ENCODE measurements at places on chromosomes 2 and 18.

- no peak for DNase-seq
These were observed 221.7 kb downstream of the HAUS1 start for GRCh38 chr18:46325895-46326294.

GRCh38 chr2:209768557-209768956, 3.1 kb upstream of the UNC80 start:
- DNase-seq: no peak

GRCh38 chr2:56681659-56682396, 498.0 kb downstream of the CCDC85A start:
- DNase-seq: no peak

DNA sequence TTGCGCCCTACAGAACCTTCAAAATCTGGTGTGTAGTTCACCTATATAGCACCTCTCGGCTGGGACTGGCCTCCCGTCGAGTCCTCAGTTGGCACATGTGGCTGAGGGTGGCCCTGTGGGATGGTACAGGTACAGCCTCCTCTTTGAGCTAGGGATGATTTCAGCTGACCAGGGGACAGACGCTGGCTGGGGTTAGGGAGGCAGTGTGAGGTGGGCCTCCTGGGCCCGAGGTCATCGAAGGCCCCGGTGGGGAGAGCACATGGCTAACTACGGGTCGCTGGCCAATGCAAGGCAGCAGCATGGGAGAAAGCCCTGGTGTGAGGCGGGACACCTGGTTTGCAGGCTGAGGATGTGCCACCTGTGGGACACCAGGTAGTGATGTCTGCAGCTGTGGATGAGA, 304.8 kb downstream of the GBX2 start:
- DNase-seq: no peak

DNA sequence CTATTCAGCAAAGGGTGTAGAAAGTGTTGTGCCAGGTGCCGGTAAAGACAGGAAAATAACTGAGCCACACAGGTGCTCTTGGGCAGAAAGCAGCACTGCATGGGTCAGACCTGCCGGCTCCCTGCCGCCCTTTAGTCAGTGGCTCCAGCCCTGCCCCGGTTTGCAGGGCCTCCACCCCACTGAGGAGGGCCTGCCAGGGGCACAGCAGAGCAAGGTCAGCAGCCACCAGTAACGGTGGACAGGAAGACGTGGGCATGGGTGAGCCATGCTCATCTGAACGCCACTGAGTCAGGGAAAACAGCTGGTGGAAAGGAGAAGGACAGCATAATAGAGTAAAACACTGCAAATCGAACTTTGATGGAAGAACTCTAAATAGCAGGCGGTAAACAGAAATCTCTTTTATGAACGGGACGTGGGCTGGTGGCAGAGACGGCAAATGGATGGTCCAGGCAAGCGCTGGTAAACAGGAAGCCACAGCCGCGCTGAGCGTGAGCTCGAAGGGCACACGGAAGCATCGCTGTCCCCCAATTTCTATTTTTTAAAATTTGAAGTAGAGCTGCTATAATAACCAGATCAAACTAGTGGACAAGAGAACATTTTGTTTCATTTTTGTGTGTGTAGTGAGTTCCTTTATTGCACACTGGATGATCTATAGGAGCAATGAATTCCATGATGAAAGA, 141.8 kb upstream of the ALKAL2 start:
- DNase-seq: no peak
